ENCODE measurements at places on chromosomes 3 and 15.
A peak's percentile ranks its signal among the peaks of the same experiment; 100 is the strongest.

DNA sequence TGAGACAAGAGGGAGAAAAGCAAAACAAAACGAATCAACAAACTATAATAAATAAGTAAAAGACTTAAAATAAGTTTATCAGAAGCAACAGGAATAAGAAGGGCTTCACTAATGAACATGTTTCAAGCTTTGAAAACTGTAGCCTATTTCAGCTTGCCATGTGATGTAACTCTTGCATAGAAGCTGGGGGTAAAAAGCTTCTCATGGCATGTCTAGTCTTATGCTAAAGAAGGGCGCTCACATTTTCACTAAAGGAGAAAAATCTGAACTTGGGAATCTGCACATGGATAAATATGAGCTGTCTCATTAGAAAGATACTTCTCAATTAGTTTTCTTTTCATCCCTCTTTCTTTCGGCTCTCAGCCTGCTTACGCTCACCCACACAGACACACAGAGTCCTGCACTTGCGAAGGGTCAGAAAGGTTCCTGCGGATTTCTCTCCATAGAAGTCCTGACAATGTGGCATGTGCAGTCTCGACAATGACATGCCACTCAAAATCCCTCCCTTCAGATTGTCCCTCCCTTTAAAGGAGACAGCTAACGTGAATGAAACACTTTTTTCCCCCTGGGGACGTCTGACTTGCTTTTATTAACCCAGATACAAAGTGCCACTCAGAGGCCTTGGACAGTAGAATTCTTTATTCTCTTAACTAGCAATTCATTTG, 568.9 kb upstream of the NR2F2 start:
- no peak overlapping the region for H3K4me3 ChIP-seq
- no peak for DNase-seq
- H3K4me1 ChIP-seq, result no peaks in the 10 kb centered on the region
- H3K27me3 ChIP-seq, result no peaks in the 10 kb centered on the region
- H3K27ac ChIP-seq, result no peak overlapping the region

- H3K27ac ChIP-seq, result peak overlapping the region; percentile 17
- DNase-seq, result peak; percentile 40
- H3K4me3 ChIP-seq, result no peak overlapping the region
- H3K36me3 ChIP-seq, result no peaks in the 10 kb centered on the region
- H3K27me3 ChIP-seq, result no peaks in the 10 kb centered on the region
- no peaks in the 10 kb centered on the region for H3K4me1 ChIP-seq
Observed at GRCh38 chr3:16290007-16290826, 25.2 kb downstream of the OXNAD1 start.

DNA sequence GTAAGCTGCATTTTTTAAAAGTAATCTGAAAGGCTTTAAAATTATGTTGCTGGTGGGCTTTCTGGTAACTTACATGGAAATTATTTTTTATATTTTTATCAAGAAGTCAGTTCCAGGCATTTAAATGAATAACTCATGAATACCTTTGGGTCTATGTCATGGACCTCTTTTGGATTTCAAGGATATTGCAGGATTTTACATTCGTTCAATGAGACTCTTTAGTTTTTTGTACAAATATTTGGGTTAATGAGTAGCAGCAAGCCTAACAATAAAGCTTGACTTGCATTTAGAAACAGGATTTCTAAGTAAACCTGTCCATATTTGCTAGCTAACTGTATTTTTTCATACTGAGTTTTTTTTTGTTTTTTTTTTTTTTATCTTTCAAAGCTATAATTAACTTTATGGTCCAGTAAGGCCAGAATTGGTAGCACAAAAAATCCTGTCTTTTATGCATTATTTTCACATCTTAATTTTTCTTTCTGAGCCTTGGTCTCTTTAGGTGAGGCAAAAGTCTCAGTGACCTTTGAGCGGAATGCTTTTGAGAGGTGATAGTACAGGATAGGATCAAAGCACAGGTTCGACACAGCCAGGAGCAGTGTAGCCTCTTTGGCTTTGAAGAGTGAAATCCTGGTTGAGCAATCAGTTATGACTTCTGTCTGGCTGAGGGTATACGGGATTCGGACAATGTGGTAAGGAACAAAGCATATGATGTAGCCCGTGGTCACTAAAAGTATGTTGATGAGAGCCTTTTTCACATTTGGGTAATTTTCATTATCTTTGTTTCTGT, 4.8 kb downstream of the GPR171 start:
- H3K4me1 ChIP-seq, result no peaks in the 10 kb centered on the region
- no peaks in the 10 kb centered on the region for H3K27me3 ChIP-seq
- no peak overlapping the region for H3K27ac ChIP-seq
- no peak for DNase-seq
- H3K36me3 ChIP-seq, result no peaks in the 10 kb centered on the region

- H3K4me1 ChIP-seq, result peaks cover 7% of the 10 kb centered on the region
- H3K4me3 ChIP-seq, result no peak overlapping the region
- H3K27me3 ChIP-seq, result no peaks in the 10 kb centered on the region
- H3K36me3 ChIP-seq, result no peaks in the 10 kb centered on the region
- no peak overlapping the region for H3K27ac ChIP-seq
Observed at GRCh38 chr3:42183991-42184632, 81.9 kb downstream of the CCK start.

DNA sequence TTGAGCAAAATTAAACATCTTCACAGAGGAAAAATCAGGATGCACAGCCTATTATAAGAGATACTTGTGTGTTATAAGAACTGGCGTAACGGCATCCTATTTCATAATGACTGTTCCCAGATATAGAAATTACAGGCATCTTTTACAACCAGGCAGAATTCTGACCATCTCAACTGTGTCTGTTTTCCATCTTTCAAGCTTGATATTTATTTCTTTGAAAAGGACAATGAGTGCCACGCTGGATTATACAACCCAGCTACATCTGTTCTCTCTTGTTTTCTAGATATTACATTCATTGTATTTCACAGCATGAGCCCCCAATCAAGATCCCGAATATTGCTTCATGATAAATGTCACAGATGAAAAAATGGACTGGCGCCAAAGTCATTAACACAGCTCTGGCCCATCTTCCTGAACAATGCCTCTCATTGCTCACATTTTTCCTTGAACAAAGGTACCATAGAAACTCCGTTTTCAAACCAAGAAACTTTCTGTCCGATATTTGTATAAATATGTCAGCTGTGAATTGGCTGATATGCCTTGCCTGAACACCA, 420.6 kb downstream of the TBL1XR1 start:
- no peak for DNase-seq
- H3K4me1 ChIP-seq, result no peaks in the 10 kb centered on the region
- H3K27me3 ChIP-seq, result no peaks in the 10 kb centered on the region
- no peak overlapping the region for H3K27ac ChIP-seq
- no peaks in the 10 kb centered on the region for H3K36me3 ChIP-seq
- no peak overlapping the region for H3K4me3 ChIP-seq

- peak overlapping the region; percentile 63 for H3K27ac ChIP-seq
- no peak for DNase-seq
- H3K27me3 ChIP-seq, result no peaks in the 10 kb centered on the region
- peaks cover 79% of the 10 kb centered on the region for H3K36me3 ChIP-seq
Observed at GRCh38 chr3:30657914-30658313, 51.5 kb downstream of the TGFBR2 start.

- H3K36me3 ChIP-seq, result no peaks in the 10 kb centered on the region
- H3K4me3 ChIP-seq, result no peak overlapping the region
- H3K27me3 ChIP-seq, result no peaks in the 10 kb centered on the region
- H3K4me1 ChIP-seq, result no peaks in the 10 kb centered on the region
Observed at GRCh38 chr3:126828306-126828705, 124.3 kb downstream of the CHCHD6 start.

DNA sequence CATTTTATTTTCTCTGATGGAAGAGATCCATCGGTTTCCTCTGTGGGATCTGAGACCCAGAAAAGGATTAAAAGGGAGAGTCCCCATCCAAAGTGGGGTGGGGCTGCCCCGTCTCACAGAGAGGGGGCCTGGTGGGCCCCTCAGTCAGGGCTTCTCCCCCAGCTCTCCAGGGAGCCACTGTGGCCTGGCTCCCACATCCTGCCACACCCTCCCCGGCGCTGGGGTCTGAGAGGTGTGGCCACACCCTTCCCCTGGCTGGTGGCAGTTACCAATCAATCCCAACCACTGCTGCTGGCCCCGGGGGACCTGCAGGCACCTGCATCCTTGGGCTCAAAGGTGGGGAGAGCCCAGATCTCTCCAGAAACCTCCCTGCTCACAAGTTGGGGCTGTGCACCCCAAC, 161.8 kb upstream of the IQSEC1 start:
- no peaks in the 10 kb centered on the region for H3K36me3 ChIP-seq
- no peak for DNase-seq
- peaks cover 12% of the 10 kb centered on the region for H3K4me1 ChIP-seq

DNA sequence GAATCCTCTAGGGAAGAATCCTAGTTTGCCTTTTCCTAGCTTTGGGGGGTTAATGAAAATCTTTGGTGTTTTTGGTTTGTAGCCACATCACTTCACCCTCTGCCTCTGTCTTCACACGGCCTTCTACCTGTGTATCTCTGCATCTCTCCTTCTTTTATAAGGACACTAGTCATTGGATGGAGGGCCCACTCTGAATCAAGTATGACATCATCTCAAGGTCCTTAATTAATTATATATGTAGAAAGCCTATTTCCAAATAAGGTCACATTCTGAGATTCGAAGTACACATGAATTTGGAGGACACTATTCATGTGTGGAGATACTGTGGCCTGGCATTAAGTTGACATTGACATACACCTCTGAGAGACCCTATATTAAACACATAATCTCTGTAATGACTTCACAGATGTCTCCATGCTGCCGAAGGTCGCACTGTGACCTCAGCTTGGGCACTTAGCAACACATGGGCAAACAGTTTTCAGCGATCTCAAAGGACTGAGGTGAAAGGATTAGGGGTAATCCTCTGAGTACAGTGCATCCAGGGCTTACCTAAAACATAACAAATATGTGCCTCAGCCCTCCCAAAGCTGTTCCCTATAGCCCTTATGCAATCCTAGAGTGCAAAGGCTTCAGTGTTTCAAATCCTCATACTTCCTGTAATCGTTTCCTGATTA, 446.0 kb downstream of the FGF12 start:
- no peaks in the 10 kb centered on the region for H3K4me1 ChIP-seq
- no peak for DNase-seq
- H3K36me3 ChIP-seq, result no peaks in the 10 kb centered on the region
- no peaks in the 10 kb centered on the region for H3K27me3 ChIP-seq
- no peak overlapping the region for H3K4me3 ChIP-seq
- no peak overlapping the region for H3K27ac ChIP-seq

DNA sequence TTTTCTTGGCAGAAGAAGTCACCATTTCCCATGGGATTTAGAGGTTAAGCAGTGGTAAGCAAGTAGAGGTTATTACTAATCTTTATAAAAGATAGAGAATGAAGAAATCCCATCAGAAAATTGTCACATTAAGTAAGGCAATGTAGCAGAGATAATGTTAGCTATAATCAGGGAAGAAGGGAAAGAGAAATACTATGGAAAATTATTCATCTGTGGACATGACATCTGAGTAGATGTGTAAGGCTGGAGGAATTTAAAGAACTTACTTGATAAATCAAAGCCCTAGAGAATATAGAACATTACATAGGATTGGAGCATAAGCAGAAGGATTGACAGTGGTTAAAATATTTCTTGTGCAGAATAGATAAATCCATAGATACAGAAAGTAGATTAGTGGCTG, 553.1 kb upstream of the CBLB start:
- H3K27me3 ChIP-seq, result no peaks in the 10 kb centered on the region
- no peak for DNase-seq
- no peaks in the 10 kb centered on the region for H3K4me1 ChIP-seq
- no peaks in the 10 kb centered on the region for H3K36me3 ChIP-seq
- no peak overlapping the region for H3K27ac ChIP-seq

GRCh38 chr15:46213551-46213950, 578.7 kb downstream of the SQOR start:
- H3K27me3 ChIP-seq, result no peaks in the 10 kb centered on the region
- no peaks in the 10 kb centered on the region for H3K4me1 ChIP-seq
- no peak for DNase-seq
- no peaks in the 10 kb centered on the region for H3K36me3 ChIP-seq
- H3K4me3 ChIP-seq, result no peak overlapping the region

DNA sequence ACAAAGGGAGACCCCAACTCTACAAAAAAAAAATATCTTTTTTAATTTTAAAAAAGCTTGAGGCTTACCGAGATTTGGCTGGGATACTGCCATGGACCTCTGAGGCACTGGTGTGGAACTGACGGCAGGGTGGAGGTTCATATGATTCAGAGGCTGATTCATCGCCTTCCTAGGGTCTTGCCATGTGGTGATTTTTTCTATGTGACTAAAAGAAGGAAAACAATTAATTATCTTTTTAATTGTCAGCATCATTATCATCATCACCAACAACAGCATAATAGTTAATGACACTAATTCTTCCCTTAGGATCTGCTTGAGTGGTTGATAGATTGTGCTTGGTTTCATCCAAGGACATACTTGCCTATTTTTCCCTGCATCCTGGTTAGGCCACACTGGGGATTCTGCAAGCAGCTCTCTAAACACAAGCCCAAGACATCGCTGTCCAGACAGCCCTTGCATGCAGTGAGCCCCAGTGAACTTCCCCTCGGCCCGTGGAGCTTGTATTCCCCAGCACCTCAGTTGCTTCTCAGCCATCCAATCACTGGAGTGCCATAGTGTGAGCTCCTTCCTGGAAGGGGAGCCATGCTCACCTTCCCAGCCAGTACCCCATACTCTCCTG, 84.9 kb downstream of the WWTR1 start:
- no peak for DNase-seq
- H3K27me3 ChIP-seq, result no peaks in the 10 kb centered on the region
- H3K27ac ChIP-seq, result peak overlapping the region; percentile 38
- peaks cover 32% of the 10 kb centered on the region for H3K4me1 ChIP-seq
- no peak overlapping the region for H3K4me3 ChIP-seq
- H3K36me3 ChIP-seq, result no peaks in the 10 kb centered on the region

- H3K27me3 ChIP-seq, result no peaks in the 10 kb centered on the region
- H3K4me3 ChIP-seq, result no peak overlapping the region
- H3K4me1 ChIP-seq, result no peaks in the 10 kb centered on the region
- no peaks in the 10 kb centered on the region for H3K36me3 ChIP-seq
- no peak overlapping the region for H3K27ac ChIP-seq
Observed at GRCh38 chr3:31868236-31868635, 112.8 kb downstream of the OSBPL10 start.

DNA sequence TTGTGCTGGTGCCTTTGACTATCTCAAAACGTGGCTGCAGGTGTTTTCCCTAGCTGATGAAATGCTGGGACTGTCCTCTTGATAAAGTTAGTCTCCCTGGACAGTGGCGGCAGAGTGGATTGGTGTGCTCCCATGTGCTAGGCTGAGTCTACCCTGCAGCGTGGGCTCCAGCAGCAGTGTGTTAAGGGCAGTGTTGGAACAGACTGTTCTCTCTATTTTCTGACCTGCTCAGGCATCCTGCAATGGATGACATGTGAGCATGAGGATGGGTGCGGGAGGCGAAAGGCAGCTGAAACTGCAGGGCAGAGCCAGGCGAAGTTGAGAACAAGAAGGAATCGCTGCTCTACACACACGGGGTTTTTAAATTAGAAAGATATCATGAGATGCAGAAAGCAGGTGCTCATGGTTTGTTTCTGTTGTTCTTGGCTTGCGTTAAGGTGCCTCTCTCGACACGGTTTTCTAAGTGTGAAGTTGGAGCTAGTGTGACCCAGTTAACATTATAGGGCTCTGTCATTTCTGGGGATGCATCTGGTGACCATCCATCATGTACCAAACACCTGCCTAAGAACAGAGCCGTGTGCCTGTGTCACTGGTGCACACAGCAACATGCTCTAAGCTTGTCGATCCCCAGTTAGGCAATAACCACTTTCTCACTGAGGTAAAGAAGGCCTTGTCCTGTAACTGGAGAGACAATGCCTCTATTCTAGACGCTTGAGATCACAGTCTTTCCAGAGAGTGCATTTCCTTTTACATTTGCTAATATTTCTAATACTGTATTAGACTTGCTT, 44.3 kb downstream of the SLCO3A1 start:
- H3K4me1 ChIP-seq, result peaks cover 11% of the 10 kb centered on the region
- no peak for DNase-seq
